ENCODE measurements at places on chromosomes 12 and 14.
A peak's percentile ranks its signal among the peaks of the same experiment; 100 is the strongest.

DNA sequence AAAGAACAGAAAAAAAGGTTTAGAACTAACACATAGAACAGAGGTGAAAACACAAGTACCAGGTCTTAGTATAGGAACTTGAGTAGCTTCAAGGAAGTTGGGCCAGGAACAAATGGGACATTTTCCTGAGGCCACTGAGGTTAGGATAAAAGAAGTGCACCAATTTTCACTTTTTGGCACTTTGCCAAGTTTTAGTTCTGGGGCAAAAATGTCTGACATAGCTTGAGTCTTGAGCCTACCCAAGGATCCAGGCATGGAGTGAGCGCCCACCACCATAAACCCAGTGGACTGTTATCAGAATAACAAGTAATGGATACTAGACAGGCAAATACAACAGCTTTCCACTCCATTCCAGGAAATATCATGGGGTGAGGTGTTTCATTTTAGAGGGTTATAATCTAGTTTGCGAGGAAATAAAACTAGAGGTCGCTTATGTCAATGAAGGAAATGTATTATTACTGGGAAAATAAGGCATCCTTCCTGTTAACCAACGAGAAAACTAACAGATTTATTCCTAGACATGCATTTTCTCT is 199.7 kb upstream of the HMGA2 start:
- no peak for DNase-seq

DNA sequence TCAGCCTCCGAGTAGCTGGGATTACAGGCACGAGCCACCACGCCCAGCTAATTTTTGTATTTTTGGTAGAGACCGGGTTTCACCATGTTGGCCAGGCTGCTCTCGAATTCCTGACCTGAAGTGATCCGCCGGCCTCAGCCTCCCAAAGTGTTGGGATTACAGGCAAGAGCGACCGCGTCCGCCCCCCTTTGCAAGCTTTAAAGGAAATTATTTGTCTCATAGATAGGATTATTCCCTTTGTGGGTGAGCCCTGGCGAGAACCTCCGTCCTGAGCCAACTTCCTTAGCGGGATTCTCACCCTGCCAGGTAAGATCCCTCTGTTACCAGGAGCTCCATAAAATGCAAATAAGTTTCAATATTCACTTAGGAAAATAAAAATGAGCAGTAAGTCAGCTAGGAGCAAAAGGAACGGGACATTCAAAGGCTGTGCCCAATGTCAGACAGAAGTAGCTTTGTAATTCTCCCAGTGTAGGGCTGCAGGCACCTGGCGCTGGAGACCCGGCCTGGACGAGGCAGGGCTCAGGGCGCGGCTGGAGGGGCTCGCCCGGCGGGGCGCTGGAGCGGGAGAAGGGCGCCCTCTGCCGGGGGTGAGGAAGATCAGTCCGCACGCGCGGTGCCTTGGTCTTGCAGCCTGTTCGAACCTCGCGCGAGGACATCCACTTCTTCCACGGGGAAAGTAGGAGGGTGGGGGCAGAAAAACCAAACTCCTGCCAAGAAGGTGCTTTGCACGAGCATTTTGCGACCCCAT is 47.2 kb upstream of the PLXNC1 start:
- DNase-seq = peak; percentile 74

DNA sequence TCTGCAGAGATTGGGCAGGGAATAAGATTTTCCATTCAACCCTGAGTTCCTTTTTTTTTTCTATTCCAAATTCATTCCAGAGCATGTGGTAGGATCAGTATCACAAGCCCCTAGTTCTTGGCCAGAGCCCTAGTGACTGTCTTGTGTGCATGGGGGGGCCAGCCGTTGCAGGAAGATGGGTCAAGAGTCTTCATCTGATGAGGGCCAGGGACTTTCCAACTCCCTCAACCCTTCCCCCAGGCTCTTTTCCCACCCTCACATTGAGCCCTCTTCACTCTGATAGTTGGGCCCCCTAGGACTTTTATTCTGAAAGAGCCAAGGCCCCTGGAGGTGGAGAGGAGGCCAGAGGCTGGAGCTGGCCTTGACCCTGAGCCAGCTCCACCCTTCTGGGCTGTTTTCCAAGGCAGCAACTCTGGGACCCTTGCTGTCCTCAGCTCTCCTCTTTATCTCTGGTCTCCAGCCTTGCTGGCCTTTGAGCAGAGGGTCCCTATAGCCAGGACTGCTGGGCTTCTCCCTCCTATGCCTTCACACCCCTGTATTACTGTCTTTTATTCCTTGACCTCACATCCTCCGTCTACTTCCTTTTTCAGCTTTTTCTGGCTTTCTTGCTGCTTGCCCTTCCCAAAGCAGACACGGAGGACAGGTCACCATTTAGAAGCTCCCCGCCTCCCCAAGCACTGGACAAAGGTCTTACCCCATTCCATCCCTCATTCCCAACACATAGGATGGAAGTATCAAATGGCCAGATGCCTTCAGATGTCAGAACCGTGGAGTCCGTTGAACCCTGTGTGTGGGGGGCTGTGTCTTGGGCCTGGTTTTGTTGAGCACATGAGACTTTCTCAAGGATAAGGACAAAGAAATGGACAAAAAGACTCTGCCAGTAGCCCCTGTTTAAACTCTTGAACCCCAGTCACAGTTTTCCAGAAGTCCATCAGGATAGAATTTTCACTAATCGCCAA is 5.6 kb downstream of the RBP5 start:
- DNase-seq = no peak

DNA sequence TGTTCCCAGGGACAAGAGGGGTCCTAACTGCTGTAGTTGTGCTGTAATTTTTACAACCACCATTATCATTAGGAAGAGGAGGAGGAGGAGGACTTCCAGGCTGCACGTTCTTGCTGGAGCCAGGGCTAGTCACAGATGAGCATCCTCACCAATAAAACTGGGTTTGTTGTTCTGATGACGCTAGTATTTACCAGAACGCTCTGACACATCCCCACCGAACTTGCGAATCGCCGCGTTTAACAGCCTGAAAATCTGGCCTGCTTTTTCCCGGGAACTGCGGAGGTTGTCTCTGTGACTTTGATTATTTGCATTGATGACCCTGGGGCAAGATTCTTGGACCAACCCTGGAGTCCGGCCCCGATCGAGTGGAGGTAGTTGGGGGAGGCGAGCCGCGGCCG is 10.2 kb downstream of the TBX5 start:
- DNase-seq = no peak

GRCh38 chr12:11712491-11712890 is 63.0 kb downstream of the ETV6 start:
- no peak for DNase-seq

- DNase-seq = no peak
Measured at GRCh38 chr12:102169922-102170621, 27.6 kb downstream of the PMCH start.

- DNase-seq = no peak
Measured at GRCh38 chr14:33618361-33619105, 332.3 kb downstream of the EGLN3 start.

DNA sequence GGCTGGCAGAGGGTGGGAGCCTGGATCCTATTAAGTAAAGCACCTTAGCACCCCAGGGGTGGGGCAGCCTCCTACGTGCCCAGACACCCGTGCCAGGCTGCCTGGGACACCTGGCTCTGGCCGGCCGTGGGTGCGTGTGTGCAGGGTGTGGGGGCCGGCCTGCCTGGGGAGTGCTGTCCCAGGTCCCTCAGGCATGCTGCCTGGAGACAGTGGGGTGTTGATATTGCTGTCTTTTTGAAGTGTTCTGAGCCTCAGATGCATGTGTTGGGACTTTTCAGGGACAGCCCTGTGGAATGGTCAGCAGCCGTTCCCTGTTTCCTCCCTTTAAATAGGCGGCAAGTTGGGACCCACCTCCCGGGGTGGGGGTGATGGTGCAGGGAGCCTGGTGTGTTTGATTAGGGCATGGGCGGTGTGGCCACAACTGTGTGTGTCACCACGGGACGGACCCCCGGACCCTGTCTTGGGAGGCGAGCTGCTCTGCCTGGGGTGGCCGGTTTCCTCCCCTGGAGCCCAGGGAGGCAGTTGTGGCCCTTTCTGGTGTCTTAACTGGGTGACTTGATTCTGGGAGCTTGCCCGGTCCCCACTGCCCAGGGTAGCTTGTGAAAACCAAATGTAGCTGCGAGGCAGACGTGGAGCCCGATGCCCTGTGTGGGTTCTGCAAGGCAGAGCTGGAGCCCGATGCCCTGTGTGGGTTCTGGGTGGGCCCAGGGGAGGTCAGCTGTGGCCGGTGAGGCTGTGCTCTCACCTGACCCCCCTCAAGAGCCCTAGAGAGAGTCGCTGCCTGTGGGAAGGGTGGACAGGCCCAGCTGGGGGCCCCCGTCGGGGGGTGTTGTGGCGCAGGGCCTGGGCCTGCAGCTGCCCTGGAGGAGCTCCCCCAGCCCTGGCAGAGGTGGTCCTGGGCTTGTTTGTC is 8.2 kb downstream of the ULK1 start:
- DNase-seq = no peak

DNA sequence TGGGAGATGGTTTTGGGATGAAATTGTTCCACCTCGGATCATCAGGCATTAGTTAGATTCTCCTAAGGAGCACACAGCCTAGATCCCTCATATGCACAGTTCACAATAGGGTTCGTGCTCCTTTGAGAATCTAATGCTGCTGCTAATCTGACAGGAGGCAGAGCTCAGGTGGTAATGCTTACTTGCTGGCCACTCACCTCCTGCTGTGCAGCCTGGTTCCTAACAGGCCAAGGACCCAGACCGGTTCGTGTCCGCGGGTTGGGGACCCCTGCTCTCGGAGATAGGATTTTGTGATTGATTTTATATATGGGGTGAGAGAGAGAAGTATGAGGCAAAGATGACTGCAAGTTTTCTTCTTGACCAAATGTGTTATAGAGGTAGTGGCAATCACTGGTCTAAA is 57.5 kb downstream of the CCDC91 start:
- DNase-seq = no peak

DNA sequence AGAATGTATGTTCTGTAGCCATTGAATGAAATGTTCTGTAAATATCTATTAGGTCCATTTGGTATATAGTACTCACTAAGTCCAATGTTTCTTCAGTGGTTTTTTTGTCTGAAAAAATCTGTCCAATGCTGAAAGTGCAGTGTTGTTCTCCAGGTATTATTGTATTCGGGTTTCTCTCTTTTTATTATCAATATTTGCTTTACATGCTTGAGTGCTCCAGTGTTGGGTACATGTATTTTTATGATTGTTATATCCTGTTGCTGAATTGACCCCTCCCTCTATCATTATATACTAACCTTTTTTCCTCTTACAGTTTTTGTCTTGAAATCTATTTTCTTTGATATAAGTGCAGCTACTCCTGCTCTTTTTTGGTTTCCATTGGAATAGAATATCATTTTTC is 382.2 kb downstream of the CCER1 start:
- no peak for DNase-seq

GRCh38 chr14:96486705-96487104 is 15.5 kb upstream of the PAPOLA start:
- DNase-seq = no peak

- no peak for DNase-seq
Measured at GRCh38 chr12:123840765-123841425, 78.8 kb downstream of the DNAH10 start.
